ENCODE measurements at places on chromosomes 13 and 19. TPM values are rescaled to one million over a fixed set of nuclear protein-coding genes. Genes with fewer than 3 reads are reported as not detected.

- no peak for DNase-seq
Measured at GRCh38 chr19:27851002-27851481, 1361.9 kb downstream of the UQCRFS1 start.

GRCh38 chr19:35742121-35742724 lies at the start of gene IGFLR1:
TSS of gene IGFLR1 (minus strand) at chr19:35742452. CDS start at chr19:35741180, 1,272 bp downstream.
- DNase-seq = peak; percentile 91

DNA sequence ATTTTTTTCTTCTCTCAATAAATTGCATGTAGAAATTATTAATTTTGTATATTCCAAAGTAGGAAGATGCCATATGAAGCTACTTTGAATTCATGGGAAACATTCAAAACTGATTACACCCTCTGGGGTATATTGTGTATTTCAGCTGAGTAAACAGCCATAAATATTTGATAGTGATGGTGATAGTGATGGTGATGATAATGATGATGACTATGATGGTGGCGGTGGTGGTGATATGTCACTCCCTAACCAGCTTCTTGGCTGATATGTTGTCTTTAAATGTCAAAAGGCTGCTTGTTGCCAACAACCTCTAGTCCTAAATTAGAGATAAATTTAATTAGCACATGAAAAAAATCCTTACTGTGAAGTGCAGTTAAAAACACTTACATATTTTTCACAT lies 102.0 kb downstream of the LRCH1 start:
- no peak for DNase-seq

GRCh38 chr19:4018140-4018613 lies 10.6 kb downstream of the PIAS4 start:
- DNase-seq = no peak

CEACAM3 gene
- total RNA-seq = 31.9 TPM
